ENCODE measurements at places on chromosomes 5 and 9. TPM values are rescaled to one million over a fixed set of nuclear protein-coding genes. Genes with fewer than 3 reads are reported as not detected.

DNA sequence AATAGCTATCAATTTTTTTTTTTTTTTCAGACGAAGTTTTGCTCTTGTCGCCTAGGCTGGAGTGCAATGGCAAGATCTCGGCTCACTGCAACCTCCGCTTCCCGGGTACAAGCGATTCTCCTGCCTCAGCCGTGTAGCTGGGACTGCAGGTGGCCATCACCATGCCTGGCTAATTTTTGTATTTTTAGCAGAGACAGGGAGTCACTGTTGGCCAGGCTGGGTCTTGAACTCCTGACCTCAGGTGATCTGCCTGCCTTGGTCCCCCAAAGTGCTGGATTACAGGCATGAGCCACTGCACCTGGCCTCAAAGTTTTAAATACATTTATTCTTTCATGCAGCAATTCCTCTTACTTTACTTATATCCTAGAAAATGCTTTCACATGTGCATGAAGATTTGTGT is 17.6 kb downstream of the TRIM14 start:
- DNase-seq, result no peak

GRCh38 chr9:532707-533106 is 308.8 kb upstream of the DMRT1 start:
- no peak for DNase-seq

DNA sequence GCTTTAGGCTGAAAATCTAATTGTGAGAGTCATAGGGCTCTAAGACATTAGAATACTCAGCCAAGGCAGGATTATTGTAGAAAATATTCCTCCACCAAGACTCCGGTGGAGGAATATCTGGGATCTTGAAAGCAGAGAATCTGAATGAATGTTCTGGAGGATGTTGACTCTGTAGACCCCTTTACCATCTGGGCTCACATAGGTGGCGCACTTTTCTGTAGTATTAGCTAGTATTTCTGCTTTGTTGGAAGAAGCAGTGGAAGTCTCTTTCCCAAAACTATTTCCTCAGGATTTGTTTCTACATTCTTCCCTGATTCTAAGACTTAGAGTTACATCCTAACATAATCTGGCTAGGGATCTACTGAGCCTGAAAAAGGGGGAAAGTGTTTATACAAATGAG is 752.4 kb upstream of the SEMA6A start:
- no peak for DNase-seq

DNA sequence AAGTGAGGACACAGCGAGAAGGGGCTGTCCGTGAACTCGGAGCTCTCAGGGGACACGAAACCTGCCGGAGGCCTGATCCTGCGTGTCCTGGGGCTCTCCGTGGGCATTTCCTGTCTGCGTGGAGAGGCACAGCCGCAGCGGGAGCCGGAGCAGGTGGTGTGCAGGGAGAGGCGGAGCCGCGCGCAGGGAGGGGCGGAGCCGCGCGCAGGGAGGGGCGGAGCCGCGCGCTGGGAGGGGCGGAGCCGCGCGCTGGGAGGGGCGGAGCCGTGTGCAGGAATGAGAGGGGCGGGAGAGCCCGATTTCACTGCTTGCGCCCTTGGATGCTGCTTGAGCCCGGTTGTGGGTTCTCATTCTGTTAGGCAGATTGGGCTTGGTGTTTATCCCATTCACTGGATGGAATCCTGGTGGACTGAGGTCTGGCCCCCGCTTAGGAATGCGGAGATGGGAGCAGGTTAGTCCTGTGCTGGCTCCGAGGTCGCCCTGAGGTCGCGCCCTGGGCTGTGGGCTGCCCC is 26.7 kb downstream of the NDUFS6 start:
- no peak for DNase-seq

DNA sequence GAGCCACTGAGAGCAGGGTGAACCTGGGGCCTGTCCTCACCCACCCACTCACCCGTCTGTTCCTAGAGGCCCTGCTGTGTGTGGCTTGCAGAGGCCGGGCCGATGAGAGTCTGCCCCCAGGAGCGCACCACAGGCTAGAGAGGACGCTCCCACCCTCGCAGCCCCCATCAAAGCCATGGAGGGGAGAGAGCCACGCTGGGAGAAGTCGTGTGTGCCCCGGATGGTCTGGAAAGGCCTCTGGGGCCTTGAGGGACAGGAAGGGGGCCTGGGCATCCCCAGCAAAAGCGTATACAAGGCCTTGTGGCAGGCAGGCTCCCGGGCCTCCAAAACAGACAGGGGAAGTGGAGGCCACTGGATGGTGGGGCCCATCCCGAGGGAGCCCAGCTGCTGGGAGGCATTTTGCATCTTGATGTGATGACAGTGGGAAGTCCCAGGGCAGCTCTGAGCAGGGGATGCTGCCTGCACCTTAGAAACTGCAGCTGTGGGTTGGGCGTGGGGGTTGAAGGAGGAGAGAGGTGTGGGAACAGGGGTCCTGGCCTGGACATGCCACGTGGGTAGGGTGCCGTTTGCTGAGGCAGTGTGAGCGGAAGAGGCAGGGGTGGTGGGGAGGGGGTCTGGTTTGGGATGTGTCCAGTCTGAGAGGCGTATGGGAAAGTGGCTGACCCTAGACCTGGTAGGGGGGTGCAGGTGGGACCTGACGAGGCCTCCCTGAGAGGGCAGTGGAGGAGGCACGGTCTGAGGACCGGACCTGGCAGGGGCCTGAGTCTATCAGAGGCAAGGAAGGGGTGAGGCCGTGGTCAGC is 43.0 kb upstream of the NOTCH1 start:
- DNase-seq, result no peak

DNA sequence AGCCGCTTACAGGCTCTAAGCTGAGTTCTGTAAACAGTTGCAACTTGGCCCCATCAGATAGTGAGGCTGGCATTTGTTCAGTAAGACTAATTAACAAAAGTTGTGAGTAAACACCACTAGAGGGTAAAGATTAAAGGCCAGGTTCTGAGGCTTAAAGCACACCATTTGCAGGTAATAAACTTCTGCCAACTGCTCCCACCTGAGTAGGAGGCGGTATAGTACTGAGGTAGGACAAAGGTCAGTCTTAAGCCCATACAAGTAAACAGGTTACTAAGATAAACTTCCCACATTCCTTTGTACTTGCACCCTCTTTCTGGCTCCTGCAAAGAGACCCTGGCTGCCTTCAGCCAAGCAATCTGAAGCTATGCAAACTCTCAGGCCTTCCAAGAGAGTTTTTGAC is 419.6 kb downstream of the DNAH5 start:
- no peak for DNase-seq

GRCh38 chr5:151607304-151607703 is 16.2 kb upstream of the FAT2 start:
- DNase-seq, result no peak

DNA sequence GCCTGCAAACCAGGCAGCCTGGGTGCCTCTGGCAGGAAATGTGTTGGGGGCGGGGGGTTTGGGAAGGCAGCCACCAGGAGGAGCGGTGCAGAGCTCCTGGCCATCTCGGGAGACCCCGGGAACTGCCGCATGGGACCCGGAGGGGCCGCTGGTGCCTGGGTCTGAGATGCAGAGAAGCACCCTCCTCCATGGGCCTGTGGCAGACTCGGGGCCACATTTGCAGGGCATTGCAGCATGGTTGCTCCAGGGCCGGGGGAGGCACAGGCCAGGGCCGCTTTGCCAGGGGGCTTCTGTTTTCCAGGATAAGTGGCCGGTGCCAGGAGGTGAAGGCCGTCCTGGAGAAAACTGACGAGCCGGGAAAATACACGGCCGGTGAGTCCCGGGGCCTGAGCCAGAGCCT is 1.7 kb downstream of the LCN1 start:
- DNase-seq, result no peak

GRCh38 chr9:116639251-116639741 is 47.8 kb upstream of the TRIM32 start:
- no peak for DNase-seq

GRCh38 chr5:13558408-13558807 is 386.1 kb downstream of the DNAH5 start:
- DNase-seq, result no peak

DNA sequence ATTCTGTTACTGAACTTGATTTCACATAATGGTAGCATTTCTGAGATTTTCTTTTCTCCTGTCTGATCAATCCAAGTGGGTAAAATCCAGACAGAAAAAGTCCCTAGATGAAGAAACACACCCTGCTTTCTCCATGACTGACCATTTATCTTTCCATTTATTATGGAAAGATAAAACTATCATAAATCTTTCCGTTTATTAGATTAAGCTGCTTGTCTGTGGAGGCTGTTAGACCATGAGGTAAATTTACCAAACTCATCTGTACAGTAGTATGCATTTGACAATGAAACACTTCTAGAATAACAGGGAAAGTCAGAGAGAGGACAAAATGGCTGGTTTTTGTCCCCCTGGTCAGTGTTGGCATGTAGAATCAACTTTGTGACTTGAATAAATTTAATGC is 491.2 kb upstream of the SEMA6A start:
- no peak for DNase-seq

GRCh38 chr5:151159649-151160373 is 2.2 kb upstream of the ANXA6 start:
- no peak for DNase-seq

DNA sequence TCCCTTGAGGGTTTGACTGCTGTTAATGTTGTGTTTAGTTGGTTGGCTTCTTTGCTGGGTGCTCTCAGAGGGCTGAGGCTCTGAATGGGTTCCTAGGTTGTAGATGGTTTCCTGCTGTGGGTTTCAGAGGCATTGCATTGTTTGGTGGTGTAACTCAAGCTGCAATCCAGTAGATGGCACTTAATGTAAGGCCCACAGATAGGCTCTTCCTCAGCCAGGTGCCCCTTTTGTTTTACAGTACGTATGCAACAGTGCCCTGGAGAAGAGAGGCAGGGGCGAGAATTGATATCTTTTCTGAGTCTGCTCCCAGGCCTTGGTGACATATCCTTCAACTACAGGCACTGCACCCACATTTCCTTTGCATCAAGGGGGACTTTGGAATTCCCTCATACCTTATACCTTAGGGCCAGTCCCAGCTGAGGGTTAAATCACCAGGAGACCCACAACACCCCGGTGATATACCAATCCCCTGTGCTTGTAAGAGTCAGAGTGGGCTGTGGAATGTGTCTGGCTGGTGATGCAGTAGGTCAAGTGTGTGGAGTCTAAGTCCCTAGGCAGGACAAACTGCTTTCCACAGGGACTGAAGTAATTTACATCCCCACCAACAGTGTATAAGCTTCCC is 7.0 kb upstream of the UGT3A2 start:
- DNase-seq, result peak; percentile 31

- no peak for DNase-seq
Measured at GRCh38 chr9:14433351-14434157, 119.6 kb upstream of the NFIB start.

DNA sequence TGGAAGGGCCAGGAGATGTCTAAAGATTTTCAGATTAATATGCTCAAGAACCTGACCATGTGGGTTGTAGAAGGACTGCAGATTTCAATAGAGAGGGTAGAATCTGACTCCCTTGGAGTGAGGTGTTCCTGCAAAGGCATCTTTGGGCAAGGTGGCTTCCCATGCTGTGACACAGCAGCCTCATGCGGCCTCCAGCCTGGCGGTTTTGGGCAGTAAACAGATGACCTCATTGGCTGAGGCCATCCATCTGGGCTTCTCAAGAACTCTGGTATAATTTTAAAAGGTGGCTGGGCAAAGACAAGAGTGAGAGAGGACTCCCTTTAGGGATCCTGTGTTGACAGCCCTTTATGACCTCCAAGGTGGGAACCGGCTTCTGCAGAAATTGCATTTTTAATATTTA is 90.3 kb upstream of the ERCC6L2 start:
- no peak for DNase-seq

DNA sequence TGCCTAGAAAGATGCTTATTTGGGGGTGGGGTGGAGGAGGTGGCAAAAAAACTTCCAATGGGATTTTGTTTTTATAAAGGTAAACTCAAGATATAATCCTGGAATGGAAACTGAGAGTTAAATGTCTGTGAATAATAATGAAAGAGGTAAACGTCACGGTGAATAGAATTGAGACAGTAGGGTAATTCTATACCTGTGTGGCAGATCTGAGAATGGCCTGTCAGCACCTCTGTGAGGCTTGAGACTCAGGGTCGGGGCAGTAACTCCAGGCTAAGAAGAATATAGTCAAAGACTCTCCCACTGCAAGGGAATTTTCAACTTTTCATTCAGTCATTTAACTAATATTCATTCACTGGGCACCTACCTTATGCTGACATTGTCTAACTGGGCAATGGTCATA is 581.2 kb upstream of the ZNF608 start:
- no peak for DNase-seq

- DNase-seq, result no peak
Measured at GRCh38 chr5:178346607-178347334, 114.2 kb upstream of the PHYKPL start.

DNA sequence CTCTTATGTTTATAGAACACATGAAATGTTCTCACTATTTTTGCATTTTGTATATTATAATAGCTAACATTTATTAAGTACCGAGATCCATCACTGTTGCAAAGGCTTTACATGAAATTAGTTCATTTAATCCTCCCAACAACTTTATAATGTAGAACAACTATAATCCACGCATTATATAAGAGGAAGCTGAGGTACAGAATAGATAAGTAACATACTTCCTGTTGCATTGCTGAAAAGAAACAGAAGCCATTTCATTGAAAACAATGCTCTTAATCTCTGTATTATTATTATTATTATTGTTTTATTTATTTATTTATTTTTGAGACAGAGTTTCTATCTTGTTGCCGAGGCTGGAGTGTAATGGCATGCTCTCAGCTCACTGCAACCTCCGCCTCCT is 7.9 kb upstream of the INSYN2B start:
- DNase-seq, result no peak

- DNase-seq, result no peak
Measured at GRCh38 chr5:10308844-10309243, 1.1 kb upstream of the CMBL start.

DNA sequence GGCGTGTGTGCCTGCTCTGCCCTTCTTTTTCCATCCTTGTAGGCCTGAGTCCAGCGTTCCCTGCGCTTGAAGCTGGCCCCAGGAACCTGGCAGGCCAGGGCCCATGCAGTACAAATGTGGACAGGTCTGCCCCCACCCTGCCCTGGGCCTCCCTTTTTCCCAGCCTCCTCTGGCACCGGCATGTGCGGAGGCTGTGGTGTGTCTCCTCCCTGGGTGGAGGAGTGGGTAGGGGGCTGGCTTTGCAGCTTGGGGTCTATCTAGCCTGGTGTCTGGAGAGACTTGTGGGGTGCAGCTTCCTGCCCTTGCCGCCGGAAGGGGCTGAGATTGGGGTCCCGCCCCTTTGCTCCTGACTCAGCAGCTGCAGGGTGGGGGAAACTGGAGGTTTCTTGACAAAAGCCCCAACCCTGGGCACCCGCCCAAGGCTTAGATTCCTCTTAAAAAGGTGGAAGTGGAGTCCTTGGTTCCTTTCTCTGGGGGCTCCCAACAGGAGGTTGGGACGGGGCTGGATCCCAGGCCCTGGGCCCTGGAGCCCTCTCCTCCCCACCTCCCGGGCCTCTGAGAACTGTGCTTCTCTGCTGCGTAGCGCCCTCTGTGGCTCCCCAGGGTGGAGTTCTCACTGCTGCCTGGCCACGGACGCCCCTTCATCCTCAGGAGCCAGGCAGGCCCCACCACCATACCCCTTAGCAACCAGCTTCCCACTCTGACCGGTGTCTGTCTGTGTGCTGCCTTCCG is 18.0 kb downstream of the RXRA start:
- peak; percentile 32 for DNase-seq

- DNase-seq, result no peak
Measured at GRCh38 chr5:10501554-10502075, 59.9 kb downstream of the ROPN1L start.

The RNF183 gene
- 0.23 TPM for total RNA-seq

The C9 gene
- not detected for total RNA-seq

The CFAP157 gene
- total RNA-seq, result 0.58 TPM

The TMEM171 gene
- total RNA-seq, result not detected

The KIF12 gene
- total RNA-seq, result not detected

The SLC6A19 gene
- total RNA-seq, result not detected

The PRR16 gene
- not detected for total RNA-seq

The IL33 gene
- total RNA-seq, result not detected

The DENND1A gene
- 14.3 TPM for total RNA-seq

The MEIKIN gene
- total RNA-seq, result 2.8 TPM

The C1QTNF3 gene
- 7.4 TPM for total RNA-seq

The SEMA6A gene
- total RNA-seq, result not detected

The SLC22A4 gene
- not detected for total RNA-seq

All from naive thymus-derived CD8-positive, alpha-beta T cell (primary cell).